Endodermal cell (in vitro differentiated cells): ENCODE measurements at places on chromosomes 4 and X. TPM values are rescaled to one million over a fixed set of nuclear protein-coding genes. Genes with fewer than 3 reads are reported as not detected.

The SSX2 gene
- not detected in 2 replicates for total RNA-seq

The MSX1 gene
- total RNA-seq: 0.42 to 0.50 TPM (median 0.46 TPM) in 3 replicates

The IL21 gene
- total RNA-seq: not detected in 2 replicates

The SSR4 gene
- 225 to 257 TPM (median 236 TPM) in 3 replicates for total RNA-seq

The UGT2B17 gene
- total RNA-seq: not detected in 2 replicates

The AFF2 gene
- total RNA-seq: 3.7 TPM in 2 replicates

The FHDC1 gene
- 7.9 and 10.3 TPM in 2 replicates for total RNA-seq

The ADH1A gene
- not detected in 2 replicates for total RNA-seq

The PNMA3 gene
- 4.1 to 7.4 TPM (median 6.2 TPM) in 3 replicates for total RNA-seq

The JCHAIN gene
- not detected in 2 replicates for total RNA-seq

The TCEAL8 gene
- total RNA-seq: 81.4 to 90.1 TPM (median 86.0 TPM) in 3 replicates

DNA sequence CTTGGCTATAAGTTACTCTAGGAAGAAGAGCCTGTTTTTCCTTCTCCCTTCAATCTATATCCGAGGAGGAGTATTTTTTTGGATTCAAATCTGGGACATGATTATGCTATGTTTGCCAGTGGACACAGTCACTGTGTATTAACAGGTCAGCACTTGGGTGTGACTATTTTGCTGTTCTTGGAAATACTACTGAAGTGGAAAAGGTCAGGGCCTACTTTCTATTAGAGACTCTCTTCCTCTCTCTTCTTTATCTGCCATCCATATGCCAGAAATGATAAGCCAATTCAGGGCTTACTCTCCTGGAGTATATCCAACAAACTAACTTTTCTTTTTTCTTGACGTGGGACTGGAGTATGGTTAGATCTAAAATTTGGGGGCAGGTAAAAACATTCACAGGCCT is 40.5 kb downstream of the MID1IP1 start:
- no peak for DNase-seq

GRCh38 chrX:1105671-1106419 is 106.6 kb downstream of the CRLF2 start:
- peak; percentile 74 for DNase-seq

DNA sequence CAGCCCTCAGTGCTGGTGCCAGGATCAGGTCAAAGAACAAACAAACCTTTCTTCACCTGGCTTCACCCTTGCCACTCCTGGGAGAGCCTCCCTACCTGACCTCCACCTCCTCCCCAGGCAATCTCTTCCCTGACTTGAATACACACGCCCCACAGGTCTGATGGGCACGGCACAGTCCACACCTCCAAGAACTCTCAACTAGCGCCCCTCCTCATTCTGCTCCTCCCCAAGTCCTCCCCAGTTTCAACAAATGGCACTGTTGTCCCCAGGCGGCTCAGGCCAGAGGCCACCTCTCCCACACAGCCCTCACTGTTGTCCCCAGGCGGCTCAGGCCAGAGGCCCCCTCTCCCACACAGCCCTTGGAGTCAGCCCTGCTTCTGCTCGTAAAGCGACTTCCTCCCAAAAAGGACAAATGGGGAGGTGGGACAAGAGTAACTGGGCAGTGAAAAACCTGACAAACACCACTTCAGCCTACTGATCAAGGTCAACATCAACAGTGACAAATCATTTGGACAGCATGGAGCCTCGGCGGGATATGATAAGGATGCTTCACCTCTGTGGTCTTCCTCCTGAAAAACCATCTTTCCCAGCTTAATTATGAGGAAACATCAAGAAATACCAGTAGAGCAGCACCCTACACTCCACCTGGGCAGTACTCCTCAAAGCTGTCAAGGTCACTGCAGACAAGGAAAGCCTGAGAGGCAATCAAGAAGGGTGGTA is 2.9 kb downstream of the LETM1 start:
- no peak for DNase-seq

DNA sequence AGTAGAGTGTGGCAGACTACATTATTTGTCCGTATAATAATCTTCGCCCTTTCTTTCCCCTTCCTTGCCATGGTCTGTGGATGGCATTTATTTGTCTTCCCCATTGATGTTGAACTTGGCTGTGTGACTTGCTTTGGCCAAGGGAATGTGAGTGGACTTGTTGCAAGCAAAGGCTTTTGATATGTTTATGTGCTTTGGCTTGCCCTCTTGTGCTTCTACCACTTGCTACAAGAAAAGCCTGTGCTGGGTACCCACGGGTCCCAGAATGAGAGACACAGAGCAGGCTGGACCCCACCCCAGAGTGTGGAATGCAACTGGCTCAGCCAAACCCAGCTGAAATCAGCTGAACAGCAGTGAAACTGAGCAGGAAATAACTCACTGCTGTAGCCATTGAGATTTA is 63.0 kb downstream of the FAM184B start:
- DNase-seq: no peak

DNA sequence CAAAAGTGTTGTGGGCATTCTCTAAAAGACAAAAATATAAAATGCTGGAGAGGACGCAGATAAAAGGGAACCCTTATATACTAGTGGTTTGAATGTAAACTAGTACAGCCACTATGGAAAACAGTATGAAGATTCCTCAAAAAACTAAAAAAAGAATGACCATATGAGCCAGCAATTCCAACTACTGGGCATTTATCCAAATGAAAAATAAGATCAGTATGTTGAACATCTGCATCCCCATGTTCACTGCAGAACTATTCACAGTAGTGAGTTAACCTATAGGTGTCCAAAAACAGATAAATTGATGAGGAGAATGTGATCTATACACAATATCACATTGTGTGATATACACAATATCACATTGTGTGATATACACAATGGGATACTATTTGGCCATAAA is 1615.3 kb downstream of the PCDH18 start:
- no peak for DNase-seq

- DNase-seq: no peak
Observed at GRCh38 chrX:123036401-123036800, 147.7 kb upstream of the GRIA3 start.

GRCh38 chrX:118024482-118024881 is 92.1 kb downstream of the KLHL13 start:
- no peak for DNase-seq

GRCh38 chr4:89099034-89099433 is 12.3 kb upstream of the TIGD2 start:
- no peak for DNase-seq

DNA sequence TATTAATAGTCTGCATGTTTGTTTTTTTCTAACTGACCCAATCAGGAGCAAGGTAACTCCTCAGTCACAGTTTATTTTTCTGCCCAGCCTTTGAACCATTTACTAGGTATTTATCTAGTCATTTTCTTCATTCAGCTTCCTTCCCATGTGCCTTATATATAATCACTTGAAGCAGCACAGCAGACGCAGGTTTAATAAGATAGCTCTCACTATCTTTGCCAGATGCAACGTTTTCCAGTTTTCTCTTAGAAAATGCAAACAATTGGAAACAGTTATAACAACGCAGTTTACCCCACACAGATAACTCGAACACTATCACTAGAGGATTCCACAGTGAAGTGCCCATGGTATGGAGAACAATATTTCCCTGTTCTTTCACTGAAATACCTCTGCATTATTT is 56.4 kb upstream of the NFKB1 start:
- no peak for DNase-seq

- no peak for DNase-seq
Observed at GRCh38 chrX:96791559-96791958, 92.1 kb upstream of the RPA4 start.

GRCh38 chrX:37956223-37956622 is 50.1 kb upstream of the SYTL5 start:
- no peak for DNase-seq

DNA sequence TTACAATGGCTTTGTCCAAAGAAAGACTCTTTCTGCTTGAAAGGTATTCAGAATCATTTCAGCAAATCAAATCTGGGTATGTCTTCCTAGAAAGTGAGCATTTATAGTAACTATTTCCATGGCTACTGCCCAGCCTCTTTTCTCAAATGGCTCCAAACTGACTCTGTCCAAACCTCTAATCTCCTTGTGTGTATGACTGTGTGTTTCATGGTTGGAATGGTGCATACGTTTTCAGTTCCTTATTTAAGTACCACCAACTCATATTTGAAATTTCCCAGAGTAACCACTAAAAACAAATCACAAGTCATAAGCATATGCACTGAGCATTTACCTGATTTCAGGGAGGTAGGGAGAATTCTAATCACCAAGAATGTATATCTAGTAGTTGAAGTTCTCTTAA is 106.0 kb downstream of the TMEM144 start:
- no peak for DNase-seq

GRCh38 chr4:96833831-96834230 is 993.9 kb downstream of the PDHA2 start:
- DNase-seq: no peak

DNA sequence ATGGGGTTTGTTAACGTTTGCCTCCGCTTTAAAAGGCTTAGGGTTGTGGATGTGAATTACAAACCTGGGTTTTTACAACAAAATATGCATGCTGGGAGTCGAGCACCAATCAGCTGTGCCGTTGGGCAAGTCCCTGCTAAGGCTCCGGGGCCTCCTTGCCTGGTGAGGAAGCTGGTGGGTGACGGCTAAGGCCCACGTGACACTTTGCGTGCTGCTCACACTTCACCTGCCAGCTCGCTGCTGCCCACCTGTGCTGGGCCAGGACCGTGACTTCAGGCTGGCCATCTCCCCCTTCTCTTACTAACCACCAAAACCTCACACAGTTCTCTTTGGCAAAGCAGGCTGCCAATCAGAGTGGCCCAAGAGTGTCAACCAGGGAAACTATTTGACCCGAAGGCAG is 178.3 kb downstream of the AFAP1 start:
- DNase-seq: peak; percentile 59

DNA sequence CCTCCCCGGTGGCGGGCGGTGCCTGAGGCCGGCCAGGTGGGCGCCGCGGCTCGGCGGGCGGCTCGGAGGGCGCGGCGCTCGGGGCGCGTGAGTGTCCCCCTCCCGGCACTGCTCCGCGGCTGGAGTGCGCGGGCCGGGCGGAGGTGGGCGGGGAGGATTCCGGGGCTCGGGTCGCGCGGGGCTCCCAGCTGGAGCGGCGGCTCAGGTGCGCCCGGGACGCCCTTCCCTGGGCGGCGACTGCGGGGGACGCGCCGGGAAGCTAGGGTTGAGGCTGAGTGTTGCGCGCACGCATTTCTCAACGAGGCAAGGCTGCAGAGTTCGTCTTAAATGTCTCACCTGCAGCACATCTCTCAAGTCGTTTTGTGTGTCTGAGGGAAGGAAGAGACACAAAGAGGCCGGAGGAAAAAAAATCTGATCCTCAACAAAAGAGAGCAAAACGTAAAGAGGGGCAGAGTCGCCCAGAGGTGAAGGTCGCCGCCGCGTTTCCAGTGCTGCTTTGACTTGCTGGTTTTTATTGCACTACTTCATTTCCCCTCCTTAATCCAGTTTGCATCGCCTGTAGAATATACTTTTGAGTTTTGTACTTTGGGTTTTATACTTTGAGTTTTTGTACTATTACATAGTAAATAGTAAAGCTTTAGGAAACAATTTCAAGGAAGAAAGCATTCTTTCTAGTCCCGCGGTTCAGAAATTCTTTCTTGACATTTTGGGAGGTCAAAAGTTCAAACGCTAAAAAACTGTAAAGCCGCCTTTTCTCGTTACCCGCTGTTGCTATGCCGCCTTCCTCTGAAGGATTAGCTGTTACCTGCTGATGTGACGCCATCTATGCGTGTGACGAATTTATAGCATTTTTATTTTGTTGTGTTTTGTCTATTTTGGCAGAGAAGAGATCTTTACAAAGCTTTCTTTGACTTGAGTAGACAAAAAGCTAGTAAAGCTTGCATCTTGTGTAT is 106.5 kb upstream of the STOX2 start:
- peak; percentile 71 for DNase-seq
